ENCODE measurements at places on chromosomes 2 and 18. TPM values are rescaled to one million over a fixed set of nuclear protein-coding genes. Genes with fewer than 3 reads are reported as not detected.

Gene WNT10A
- 53.2 TPM for total RNA-seq

GRCh38 chr18:51614967-51615571 is 417.6 kb upstream of the MEX3C start:
- no peak overlapping the region for H3K27ac ChIP-seq
- H3K27me3 ChIP-seq = peaks cover 6% of the 10 kb centered on the region
- H3K4me1 ChIP-seq = no peaks in the 10 kb centered on the region
- H3K4me3 ChIP-seq = no peak overlapping the region
- DNase-seq = no peak

Gene RFTN2
- total RNA-seq = 9.9 TPM

Gene UGT1A3
- not detected for total RNA-seq

DNA sequence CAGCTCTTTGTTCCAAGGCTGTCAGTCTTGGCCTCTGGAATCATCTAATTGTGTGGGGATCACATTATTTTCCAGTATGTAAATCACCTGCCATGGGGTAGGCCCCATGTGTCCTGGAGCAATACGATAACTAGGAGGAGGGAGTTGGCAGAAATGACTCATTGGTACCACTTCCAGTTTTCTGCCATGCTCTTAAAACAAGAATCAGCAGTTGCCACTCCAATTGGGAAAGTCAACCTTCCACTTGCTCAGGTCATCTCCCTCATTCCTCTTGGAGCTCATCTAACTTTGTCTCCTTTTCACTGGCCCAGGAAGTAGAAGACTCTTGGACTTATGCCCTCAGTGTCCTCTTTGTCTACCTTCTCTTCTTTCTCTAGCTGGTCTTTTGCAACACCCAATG is 487.0 kb downstream of the SLC4A3 start:
- H3K27ac ChIP-seq = no peak overlapping the region
- H3K4me3 ChIP-seq = no peak overlapping the region
- H3K27me3 ChIP-seq = peaks cover 9% of the 10 kb centered on the region
- no peaks in the 10 kb centered on the region for H3K4me1 ChIP-seq
- H3K36me3 ChIP-seq = peaks cover 8% of the 10 kb centered on the region
- no peak for DNase-seq

All from mesothelial cell of epicardium (in vitro differentiated cells).